Occipital lobe (tissue), 3 donors: ENCODE measurements at places on chromosomes 4 and X.

DNA sequence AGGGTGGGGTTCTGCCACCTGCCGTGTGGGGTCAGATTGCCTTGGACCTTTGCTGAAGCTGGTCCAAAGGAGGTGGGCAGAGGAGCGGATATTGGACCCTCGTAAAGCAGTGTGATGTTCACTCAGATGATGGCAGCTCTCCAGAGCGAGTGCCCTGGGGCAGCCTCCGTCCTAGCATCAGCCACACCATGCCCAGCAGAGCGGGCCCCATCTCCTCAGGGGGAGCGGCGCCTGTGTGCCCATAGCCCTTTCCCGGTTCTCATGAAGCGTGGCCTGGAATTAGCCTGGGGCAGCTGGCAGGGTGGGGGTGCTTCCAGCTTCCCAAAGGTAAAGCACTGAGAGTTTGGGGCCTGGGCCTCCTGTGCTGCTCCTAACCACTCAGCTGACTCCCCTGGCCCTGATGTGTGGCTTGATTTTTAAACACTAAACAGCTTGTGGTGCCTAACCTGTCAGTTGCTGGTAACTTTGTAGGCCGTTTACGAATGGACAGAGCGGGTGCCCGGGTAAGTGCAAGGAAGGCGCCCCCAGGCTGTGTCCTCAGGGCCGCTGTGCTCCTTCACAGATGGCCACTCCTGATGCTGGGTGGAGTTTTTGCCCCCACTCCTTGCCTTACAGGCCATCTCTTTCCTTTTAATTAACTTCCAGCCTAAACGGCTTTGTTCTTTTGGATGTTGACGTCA, 36.0 kb downstream of the NOP14 start:
- no peak for DNase-seq

- DNase-seq, result no peak
Observed at GRCh38 chrX:19849464-19850080, 37.8 kb downstream of the SH3KBP1 start.

GRCh38 chr4:112502871-112503270, 13.1 kb downstream of the NEUROG2 start:
- DNase-seq, result no peak

DNA sequence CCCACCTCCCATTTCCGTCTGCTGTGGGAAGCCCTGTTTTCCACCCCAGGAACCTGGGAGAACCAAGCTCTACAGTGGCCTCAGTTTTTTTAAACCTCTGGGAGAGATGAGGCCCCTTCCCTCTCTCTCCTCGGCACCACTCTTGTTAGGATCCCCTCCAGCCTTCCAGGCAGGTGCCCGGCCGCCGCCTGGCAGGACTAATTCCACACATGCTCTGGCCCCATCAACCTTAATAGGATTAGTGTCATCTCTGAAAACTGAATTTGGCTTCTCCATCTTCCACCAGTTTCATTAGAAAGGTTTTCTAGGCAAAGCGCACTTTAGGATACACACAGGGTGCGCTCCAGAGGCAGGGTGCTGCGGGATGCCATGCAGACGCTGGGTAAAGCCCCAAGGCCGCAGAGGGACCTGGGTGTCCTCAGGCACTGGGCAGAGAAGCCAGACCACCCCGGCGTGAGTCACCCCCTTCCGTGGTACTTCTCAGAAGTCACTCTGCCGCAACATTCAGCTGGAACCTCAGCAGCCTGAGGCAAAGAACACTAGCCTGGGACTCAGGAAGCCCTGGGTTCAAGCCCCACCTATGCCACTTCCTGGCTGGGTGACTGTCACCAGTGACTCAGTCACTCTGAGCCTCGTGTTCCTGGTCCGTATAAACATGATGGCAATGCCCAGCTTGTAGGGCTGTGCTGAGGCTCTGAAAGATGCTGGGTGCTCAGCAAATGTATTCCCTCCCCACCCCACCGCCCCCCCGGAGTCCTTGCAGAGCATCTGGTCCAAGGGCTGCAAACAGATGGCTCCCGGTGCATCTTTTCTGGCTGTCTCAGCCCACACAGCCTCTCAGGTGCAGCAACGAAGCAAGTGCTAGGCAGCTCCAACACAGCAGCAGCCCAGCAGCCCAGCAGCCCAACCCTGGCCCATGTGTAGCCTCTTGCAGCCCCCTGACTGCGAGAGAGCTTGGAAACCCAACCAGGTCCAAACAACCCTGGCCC, 29.1 kb downstream of the PPP2R2C start:
- DNase-seq, result peak; percentile 63

DNA sequence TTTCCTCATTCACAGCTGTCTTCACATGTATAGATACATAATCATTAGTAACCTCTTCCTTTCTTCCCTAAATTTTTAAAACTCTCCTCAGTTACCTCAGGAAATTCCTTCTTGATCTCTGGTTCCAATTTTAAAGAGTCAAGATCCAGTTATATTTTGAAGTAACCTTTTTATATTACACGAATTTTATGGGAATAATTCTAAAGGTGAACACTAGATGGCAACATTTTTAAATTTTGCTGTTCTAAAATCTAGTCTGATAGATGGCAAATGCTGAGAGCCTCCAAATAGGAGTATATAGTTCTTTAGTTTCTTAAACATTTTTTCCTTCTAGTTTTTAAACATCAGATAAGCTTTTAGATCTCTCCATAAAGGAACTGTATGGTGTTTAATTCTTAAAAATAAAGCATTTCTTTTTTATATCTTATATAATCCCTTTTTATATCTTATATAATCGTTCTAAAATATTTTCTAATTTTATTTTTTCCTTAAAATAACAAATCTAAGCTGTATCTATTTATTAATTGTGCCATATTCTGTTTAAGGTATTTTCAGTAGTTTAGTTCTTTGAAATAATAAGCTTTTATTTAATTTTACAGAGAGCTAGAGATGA, 37.9 kb upstream of the PAPSS1 start:
- no peak for DNase-seq

DNA sequence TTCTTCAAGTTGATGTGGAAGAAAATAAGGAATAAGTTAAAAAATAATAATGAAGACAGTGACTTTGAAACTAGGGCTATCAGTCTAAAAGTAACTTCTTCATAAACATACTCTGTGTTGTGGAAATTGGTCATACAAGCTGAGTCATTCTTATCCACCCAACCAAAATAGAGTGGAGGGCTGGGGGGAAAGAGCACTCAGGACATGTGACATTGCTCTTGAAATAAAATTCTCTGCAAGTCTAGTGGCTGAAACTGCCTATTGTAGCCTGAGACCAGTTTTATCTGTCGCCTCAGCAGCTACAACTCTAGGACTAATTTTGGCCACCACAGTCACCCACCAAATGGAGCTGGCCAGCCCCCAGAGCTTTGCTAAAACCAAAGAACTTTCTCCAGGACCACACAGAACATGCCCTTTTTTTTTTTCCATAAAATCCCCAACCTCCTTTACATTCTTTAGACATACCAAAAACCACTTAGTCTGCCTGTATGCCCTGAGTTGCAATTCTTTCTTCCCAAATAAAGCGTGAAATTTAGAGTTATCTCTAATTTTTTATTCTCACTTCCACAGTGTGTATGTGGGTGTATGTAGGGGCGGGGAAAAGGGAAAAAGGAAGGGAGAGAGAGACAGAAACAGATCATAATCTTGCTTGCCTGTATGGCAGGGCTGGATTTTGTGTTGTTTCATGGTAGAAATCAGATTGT, 23.0 kb upstream of the SLC25A4 start:
- DNase-seq, result no peak

DNA sequence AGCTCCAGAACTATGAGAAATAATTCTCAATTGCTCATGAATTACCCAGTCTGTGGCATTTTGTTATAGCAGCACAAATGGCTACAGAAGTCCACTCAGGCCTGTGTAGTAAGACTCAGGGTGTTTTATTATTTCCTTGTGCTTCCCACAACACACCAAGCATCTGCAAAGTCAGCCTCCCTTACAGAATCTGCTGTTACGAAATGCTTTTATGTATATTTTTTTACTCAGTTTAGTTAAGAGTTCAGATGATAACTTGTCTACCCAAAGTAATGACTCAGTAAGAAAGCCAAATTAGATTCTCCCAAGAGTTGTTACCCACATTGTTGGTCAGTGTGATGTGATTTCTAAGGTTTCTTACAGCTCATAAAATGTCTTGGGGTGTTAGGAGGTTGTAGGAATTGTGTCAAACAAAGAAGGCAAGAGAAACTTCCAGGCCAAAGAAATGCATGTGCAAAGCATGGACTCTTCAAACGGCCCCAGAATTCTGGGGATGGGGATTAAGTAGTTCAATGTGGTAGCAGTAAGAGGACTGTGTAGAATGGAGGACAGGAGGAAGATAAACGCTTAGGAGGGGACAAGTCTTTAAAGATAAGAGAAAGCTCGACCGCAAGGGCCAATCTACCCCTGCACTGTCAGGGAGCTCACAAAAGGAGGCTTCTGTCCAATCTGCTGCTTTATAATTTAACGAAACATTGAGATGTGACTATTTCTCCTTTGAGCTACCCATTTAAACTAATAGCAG, 35.4 kb upstream of the TMEM184C start:
- DNase-seq, result no peak
